T-helper 2 cell treated with Interferon-gamma antibody and Interleukin-4, amounts not matched to agents 5 μg/mL and 100 μg/mL, for 36 hours (primary cell): ENCODE measurements at places on chromosomes 2 and 18.

DNA sequence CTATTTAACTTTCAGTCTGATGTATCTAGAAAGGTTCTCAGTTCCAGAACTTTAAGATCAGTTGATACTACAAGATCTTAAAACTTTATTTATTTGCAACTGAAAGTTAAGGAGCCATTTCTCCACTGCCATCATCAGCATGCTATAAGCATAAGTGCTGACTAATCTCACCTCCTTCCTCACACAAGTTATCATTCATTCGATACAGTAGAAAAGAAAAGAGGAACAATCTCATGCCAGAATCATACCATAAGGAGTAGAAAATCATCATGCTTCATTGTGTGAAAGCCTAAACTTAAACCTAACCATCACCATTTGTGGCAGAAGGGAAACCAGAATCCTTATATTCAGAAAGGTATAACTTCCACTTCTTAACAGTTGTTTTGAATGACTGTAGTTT is 176.6 kb upstream of the NRXN1 start:
- no peak for DNase-seq
- no peak overlapping the region for H3K27ac ChIP-seq
- no peaks in the 10 kb centered on the region for H3K36me3 ChIP-seq
- no peaks in the 10 kb centered on the region for H3K4me1 ChIP-seq

- H3K36me3 ChIP-seq, result no peaks in the 10 kb centered on the region
- peaks cover 5% of the 10 kb centered on the region for H3K4me1 ChIP-seq
- H3K4me3 ChIP-seq, result no peak overlapping the region
- H3K27me3 ChIP-seq, result no peaks in the 10 kb centered on the region
Observed at GRCh38 chr18:76361219-76361618, 133.8 kb downstream of the ZNF516 start.

DNA sequence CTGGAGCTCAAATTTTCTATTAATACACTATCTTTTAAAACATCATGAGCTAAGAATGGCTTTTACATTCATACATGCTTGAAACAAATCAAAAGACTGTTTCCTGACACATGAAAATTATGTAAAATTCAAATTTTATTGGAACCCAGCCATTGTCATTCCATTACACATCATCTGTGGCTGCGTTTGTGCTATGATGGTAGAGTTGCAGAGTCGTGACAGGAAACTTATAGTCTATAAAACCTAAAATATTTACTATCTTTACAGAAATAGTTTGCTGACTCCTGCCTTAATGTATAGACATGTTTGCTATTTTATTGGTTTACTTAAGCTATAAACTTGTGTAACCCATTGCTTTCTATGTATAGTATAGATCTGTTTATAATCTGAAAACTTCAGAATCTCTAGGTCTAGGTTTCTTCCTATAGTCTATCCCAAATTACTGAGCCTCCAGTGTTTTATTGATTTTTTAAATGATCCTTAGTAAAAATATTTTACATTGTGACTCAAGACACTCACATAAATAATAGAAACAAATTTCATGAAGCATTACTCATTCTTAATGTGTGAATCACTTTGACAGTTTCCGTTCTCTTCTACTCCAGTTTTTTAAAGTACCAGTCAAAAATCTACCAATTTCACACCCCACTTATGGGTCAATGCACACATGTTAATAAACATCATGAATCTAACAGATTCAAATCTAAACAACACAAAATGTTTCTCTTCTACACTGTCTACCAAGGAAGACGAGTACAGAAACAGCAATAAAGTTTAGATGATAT is 26.4 kb upstream of the MRPL19 start:
- no peak for DNase-seq
- H3K4me1 ChIP-seq, result no peaks in the 10 kb centered on the region
- peaks cover 10% of the 10 kb centered on the region for H3K27me3 ChIP-seq
- H3K27ac ChIP-seq, result no peak overlapping the region

- H3K36me3 ChIP-seq, result no peaks in the 10 kb centered on the region
- DNase-seq, result no peak
- no peak overlapping the region for H3K27ac ChIP-seq
- H3K27me3 ChIP-seq, result peaks cover 2% of the 10 kb centered on the region
- no peaks in the 10 kb centered on the region for H3K4me1 ChIP-seq
- no peak overlapping the region for H3K4me3 ChIP-seq
Observed at GRCh38 chr2:218028562-218029348, 26.0 kb upstream of the TNS1 start.

GRCh38 chr2:8882094-8882493 is 44.7 kb upstream of the KIDINS220 start:
- no peak overlapping the region for H3K4me3 ChIP-seq
- H3K27ac ChIP-seq, result no peak overlapping the region
- peaks cover 2% of the 10 kb centered on the region for H3K27me3 ChIP-seq
- no peaks in the 10 kb centered on the region for H3K36me3 ChIP-seq
- no peaks in the 10 kb centered on the region for H3K4me1 ChIP-seq

DNA sequence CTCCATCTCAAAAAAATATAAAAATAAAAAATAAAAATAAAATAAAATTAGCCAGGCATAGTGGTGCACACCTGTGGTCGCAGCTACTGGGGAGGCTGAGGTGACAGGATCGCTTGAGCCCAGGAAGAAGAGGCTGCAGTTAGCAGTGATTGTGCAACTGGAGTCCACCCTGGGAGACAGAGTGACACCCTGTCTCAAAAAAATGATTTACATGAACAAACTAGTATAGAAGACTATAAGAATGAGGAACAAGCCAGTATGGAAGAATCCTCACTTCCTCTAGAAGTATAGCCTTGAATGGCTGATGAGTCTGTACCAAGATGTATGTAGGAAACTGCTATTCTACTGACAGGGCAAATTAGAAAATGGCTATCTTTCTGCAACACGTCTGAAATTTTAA is 10.9 kb downstream of the YES1 start:
- DNase-seq, result no peak
- no peak overlapping the region for H3K4me3 ChIP-seq
- H3K27ac ChIP-seq, result no peak overlapping the region

DNA sequence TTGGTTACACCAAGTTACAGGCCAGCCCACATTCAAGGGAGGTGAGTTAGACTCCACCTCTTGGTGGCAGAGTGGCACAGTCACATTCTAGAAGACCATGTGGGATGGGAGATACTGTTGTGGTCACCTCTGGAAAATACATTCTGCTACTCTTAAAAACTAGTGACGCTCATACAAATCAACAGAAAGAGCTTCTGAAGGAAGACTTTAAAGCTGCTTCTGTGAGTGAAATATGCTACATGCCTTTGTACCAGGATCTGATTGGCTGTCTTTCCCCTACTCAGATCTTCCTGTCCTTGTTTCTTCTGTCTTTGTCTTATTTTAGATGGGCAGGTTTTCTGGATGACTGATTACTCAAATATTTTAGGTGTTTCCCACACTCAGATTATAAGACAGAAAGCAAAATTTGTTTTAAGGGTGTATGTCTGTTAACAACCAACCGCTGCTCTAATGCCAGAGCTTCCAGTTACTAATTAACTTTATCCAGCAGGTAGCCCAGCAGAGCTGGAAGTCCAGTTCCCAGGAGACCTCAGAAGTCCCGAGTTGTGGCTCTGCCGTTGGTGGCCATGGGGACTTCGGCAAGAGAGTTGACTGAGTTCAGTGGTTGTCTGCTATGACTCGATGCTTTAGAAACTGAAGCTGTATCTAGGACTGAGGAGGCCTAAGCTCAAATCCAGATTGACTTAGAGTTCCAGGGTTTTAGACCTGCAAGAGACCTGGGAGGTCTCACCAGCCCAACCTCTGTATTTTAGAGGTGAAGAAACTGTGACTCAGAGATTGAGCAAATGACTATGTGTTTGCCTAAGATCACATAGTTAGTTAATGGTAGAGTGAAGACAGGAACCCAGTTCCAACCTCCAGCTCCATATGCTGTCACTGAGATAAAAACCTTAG is 7.4 kb downstream of the IL1R2 start:
- H3K27ac ChIP-seq, result no peak overlapping the region
- H3K4me3 ChIP-seq, result no peak overlapping the region
- H3K27me3 ChIP-seq, result peaks cover 3% of the 10 kb centered on the region
- no peaks in the 10 kb centered on the region for H3K36me3 ChIP-seq

- peaks cover 10% of the 10 kb centered on the region for H3K27me3 ChIP-seq
- peak overlapping the region; percentile 95 for H3K4me3 ChIP-seq
- peak overlapping the region; percentile 99 for H3K27ac ChIP-seq
- peak; percentile 56 for DNase-seq
Observed at GRCh38 chr2:30226144-30227032, 4.9 kb upstream of the LBH start.

DNA sequence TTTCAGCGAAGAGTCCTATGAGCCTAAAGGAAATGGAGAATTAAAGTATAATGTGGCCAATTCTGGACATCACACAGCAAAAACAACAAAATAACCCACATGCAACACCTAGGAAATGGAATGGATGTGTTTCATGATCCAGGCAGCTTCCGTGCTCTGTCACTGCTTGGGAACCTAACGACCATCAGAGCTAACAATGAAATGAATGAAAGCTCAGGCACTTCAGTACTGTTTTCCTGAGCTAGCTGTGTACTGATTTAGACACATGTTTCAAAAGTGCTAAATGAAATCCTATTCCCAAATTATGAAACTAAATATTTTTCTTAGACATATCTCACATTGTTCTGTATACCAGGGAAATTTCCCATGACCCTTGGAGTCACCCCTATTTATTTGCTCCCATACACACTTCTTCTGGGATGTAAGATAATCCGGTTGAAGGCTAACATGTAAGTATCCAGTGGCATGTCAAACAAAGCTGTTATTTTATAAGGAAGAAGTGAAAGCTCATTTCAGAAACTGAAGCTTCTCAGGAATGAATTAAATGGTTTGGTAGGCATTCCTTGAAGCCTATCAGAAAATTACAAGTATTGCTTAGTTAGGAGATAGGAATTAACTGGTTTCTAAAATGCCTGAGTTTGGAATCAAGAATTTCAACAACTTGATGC is 108.5 kb upstream of the RND3 start:
- no peak overlapping the region for H3K27ac ChIP-seq
- no peaks in the 10 kb centered on the region for H3K4me1 ChIP-seq
- no peak for DNase-seq
- no peaks in the 10 kb centered on the region for H3K27me3 ChIP-seq
- H3K36me3 ChIP-seq, result no peaks in the 10 kb centered on the region

GRCh38 chr18:58135183-58135641 is 91.2 kb downstream of the NEDD4L start:
- no peak overlapping the region for H3K27ac ChIP-seq
- no peaks in the 10 kb centered on the region for H3K36me3 ChIP-seq
- no peak overlapping the region for H3K4me3 ChIP-seq
- peaks cover 11% of the 10 kb centered on the region for H3K4me1 ChIP-seq
- DNase-seq, result peak; percentile 8

GRCh38 chr2:133812826-133813617 is 244.8 kb upstream of the NCKAP5 start:
- no peak for DNase-seq
- H3K4me3 ChIP-seq, result no peak overlapping the region
- H3K36me3 ChIP-seq, result no peaks in the 10 kb centered on the region
- no peaks in the 10 kb centered on the region for H3K27me3 ChIP-seq

GRCh38 chr2:112164876-112165275 is 26.7 kb downstream of the FBLN7 start:
- no peak for DNase-seq
- H3K4me1 ChIP-seq, result peaks cover 10% of the 10 kb centered on the region
- no peaks in the 10 kb centered on the region for H3K27me3 ChIP-seq
- no peaks in the 10 kb centered on the region for H3K36me3 ChIP-seq

DNA sequence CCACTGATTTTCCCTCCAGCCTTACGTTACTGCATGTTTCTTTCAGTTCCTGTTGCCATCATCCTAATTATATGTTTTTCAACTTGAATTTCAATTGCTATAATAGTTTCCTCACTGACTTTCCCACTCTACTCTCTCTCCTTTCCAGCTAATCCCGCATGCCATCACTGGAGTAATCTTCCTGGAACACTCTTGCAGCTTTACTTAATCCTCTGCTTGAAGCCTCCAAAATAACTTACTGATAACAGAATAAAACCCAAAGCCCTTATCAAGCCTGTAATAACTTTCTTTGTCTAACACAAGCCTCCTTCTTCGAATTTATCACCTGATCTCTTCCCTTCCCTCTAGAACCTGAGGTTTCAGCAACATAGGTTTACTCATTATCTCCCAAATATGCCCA is 237.3 kb downstream of the LTBP1 start:
- no peak for DNase-seq
- no peak overlapping the region for H3K4me3 ChIP-seq
- H3K27me3 ChIP-seq, result no peaks in the 10 kb centered on the region
- H3K27ac ChIP-seq, result no peak overlapping the region
- no peaks in the 10 kb centered on the region for H3K36me3 ChIP-seq
- no peaks in the 10 kb centered on the region for H3K4me1 ChIP-seq

GRCh38 chr2:25072606-25073005 is 30.7 kb downstream of the EFR3B start:
- no peaks in the 10 kb centered on the region for H3K36me3 ChIP-seq
- no peak overlapping the region for H3K27ac ChIP-seq
- H3K27me3 ChIP-seq, result peaks cover 14% of the 10 kb centered on the region
- no peak for DNase-seq
- H3K4me3 ChIP-seq, result no peak overlapping the region

DNA sequence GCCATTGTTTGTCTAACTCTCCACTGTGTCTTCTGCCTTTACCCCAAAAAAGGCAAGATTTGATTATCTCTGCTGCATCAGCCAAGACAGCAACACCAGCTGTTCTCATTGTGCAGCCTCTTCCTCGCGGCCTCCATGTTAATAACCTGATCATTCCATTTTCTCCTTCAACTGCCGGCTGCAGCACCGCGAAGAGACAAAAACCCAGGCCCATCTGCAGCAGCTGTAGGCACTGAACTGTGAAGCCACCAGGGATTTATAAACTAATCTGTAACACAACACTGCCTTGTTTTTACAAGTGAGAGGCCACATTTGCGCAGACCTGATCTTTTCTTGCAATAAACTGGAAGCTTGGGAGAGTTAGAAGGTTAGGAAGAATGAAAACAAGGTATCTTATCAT is 147.8 kb downstream of the SATB2 start:
- H3K4me3 ChIP-seq, result no peak overlapping the region
- no peaks in the 10 kb centered on the region for H3K36me3 ChIP-seq
- no peak overlapping the region for H3K27ac ChIP-seq

DNA sequence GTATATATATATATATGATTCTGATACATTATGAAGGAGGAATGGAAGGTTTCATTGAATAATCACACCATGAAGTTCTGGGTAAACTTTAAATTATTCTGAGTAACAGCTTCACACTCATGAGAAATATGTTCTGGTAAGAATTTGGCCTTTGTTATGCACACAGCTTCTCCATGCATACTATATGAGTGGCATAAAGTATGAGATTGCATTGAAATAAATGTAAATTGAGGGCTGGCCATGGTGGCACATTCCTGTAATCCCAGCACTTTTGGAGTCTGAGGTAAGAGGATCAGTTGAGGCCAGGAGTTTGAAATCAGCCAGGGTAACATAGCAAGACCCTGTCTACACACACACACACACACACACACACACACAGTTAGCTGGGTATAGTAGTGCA is 50.0 kb upstream of the ARL5A start:
- H3K27ac ChIP-seq, result no peak overlapping the region
- no peaks in the 10 kb centered on the region for H3K36me3 ChIP-seq
- H3K27me3 ChIP-seq, result no peaks in the 10 kb centered on the region

DNA sequence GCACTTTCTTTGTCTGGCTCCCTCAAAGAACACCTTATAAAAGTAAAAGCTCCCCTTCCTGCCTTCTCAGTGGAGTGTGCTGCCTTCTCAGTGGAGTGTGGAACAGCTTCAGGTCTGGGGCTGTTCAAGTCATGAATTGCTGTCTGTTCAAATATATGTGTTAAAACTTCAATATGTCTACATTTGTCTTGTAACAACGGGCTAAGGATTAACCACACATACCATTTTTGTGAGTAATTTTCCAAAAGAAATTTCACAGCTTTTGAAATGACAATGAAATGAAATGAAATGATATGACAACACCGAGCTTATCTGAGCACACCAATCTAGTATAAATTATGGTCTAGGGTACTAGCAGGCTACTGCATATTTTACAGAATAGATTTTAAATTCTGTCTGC is 42.9 kb downstream of the CABYR start:
- no peak overlapping the region for H3K27ac ChIP-seq
- H3K4me1 ChIP-seq, result no peaks in the 10 kb centered on the region
- H3K4me3 ChIP-seq, result no peak overlapping the region
- no peak for DNase-seq
- no peaks in the 10 kb centered on the region for H3K36me3 ChIP-seq
